Activated naive CD4-positive, alpha-beta T cell treated with anti-CD3 and anti-CD28 coated beads for 36 hours (primary cell): ENCODE measurements at places on chromosomes 1 and 21.

DNA sequence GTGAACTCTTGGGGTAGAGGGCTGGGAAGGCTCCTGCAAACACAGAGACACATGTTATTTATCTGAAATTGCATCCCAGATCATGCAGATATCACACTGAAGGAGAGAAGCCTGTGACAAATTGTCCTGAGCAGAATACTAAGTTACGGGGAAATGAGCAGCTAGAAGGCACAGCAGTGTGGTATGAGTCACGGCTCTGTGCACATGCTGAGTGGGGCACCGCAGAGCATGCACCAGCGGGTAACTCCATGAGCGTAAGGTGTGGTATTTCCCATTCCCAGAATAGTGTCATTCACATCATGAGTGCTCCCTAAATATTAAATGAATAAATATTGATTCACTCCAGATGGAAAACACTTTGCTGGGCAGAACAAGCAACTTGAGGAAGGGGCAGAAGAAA lies 21.3 kb upstream of the FCRL2 start:
- DNase-seq = no peak

GRCh38 chr1:75731881-75732280 lies 7.4 kb downstream of the ACADM start:
- no peak for DNase-seq

DNA sequence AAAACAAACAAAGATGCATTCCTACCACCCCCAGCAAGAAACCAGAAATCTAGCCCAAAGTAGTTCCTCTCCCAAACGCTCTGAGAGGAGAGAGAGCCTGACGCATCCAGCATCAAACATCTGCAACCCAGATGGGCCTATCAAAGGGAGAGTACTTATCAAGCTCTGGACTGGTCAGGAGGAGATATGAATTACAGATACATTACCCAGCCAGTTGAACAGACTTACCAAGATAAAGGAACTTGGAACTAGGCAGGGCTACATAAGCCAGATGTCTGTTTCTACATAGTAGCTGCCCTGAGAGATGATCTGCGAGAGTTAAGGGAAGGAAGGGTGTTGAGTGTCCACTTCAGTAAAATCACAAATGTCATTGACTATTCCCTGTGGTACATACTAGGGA lies 138.4 kb downstream of the PAPPA2 start:
- no peak for DNase-seq

DNA sequence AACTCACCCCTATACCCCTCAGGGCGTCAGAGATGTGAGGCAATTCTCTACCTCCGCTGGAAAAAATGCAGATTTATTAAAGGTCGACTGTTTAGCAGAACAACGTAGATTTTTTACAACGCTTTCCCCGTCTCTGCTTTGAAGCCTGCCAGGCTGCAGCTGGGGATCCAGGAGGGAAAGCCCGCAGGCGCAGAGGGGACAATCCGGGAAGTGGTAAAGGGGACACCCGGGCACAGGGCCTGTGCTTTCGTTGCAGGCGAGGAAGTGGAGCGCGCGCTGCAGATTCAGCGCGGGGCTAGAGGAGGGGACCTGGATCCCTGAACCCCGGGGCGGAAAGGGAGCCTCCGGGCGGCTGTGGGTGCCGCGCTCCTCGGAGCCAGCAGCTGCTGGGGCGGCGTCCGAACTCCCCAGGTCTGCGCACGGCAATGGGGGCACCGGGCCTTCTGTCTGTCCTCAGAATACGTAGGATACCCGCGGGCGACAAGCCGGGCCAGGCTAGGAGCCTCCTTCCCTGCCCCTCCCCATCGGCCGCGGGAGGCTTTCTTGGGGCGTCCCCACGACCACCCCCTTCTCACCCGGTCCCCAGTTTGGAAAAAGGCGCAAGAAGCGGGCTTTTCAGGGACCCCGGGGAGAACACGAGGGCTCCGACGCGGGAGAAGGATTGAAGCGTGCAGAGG lies 5.5 kb downstream of the SIM2 start:
- peak; percentile 49 for DNase-seq

DNA sequence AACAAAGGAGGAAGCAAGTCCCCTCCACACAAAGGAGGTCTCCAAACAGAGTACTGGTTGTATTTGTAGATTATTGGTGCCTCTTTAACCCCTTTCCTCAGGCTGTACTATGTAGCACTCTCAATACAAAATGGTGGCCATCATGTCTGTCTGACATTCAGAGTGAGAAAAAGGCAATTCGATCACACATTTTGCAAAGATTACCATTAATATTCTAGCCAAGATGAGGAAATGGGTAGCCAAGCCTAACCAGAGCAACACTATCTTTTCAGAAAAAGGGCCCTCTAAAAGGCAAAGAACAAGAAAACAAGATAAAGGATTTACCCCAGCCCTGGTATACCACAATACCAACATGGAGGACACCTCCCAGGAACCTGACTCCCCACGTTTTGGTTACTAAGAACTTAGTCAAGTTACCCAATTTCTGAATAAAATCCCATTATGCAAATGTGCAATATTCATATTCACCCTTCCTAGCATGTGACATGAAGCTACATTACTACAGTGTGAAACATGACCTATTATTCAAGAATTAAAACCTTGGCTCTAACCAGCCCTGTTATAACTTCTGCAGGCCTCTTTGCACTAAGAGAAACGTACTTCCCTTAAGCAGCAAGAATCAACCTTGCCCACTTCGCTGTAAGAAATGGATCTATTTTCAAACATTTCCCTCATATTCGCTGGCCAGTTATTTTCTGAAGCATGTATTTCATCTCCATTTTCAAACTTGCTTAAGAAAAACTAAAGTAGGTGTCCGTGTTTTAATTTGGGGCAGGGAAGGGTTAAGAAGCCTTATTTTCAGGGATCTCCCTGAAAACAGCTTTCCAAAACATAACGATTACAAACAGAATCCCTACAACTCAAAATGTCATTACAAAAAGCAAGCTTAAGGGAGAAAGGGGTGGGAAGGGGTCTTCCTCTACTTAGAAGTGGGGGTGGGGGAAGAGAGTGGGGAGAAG lies 2.1 kb downstream of the KDM5B start:
- peak; percentile 52 for DNase-seq

GRCh38 chr1:219173758-219174459 lies at the start of gene LYPLAL1:
Gene LYPLAL1, plus strand, starts transcription at chr1:219173878. Its CDS starts 13 bp downstream, at chr1:219173891.
- peak; percentile 86 for DNase-seq

- DNase-seq = no peak
Measured at GRCh38 chr1:98331243-98331642, 330.3 kb upstream of the SNX7 start.

DNA sequence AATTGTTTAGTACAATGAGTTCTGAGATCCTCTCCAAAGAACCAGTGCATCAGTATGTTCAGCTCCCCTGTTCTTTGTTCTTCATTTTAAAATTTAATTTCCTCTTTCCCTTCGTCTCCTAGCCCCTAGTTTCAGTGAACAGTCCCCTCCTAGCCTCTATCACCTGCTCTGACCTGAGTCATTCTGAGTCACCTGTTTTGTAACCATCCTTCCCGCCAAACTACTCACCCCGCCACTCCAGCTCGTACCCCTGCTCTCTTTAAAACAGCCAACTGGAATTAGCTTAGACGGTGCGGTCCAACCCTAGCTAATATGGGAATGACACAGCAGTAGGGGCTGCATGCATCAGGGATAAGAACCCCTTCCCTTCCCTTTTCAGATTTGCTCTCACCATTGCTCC lies 16.8 kb upstream of the ERVH48-1 start:
- DNase-seq = no peak

GRCh38 chr1:117537291-117537920 lies 68.4 kb upstream of the TENT5C start:
- no peak for DNase-seq

DNA sequence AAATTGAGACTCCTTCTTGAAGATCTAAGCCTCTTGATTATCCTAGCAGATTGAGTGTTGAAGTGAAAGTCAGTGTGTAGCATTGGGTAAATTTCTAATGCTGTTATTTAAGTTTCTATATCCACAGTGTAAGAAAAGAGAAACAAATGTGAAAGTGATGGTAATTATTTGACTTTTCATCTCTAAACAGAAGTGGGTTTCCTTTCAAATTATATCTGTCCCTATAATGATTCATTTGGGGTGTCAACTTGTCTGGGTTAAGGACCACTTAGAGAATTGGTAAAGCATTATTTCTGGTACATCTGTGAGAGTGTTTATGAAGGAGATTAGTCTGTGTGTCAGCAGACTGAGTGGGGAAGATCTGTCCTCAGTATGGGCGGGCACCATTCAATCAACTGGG lies 133.0 kb upstream of the HMCN1 start:
- no peak for DNase-seq

GRCh38 chr1:67792741-67793458 lies 40.4 kb downstream of the GNG12 start:
- no peak for DNase-seq

DNA sequence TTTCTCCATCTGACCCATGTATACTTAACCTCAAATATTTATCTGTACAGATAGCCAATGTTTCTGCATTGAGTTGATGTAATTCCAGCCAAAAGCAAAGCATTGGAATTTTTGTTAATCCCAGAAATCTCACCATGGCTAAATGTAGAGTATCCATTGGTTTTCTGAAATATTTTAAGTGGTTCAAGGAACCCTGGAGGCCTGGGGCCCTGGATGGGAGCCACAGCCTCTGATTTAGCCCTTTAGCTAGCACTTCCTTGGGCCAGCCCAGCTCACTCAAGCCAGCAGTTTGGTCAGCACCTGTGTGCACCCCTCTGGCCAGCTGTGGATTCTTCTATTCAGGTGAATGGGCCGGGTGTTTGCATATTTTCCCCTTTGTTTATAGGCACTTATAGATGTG lies 18.8 kb upstream of the EPS8L3 start:
- no peak for DNase-seq

- no peak for DNase-seq
Measured at GRCh38 chr1:77100875-77101274, 118.4 kb downstream of the PIGK start.

- no peak for DNase-seq
Measured at GRCh38 chr1:184865831-184866230, 108.5 kb downstream of the NIBAN1 start.

- no peak for DNase-seq
Measured at GRCh38 chr1:150765296-150765976, at the start of gene CTSS. Gene CTSS, minus strand, starts transcription at chr1:150765778. Its CDS starts 1,015 bp downstream, at chr1:150764763.

GRCh38 chr1:244552336-244552735 lies 91.3 kb downstream of the CATSPERE start:
- no peak for DNase-seq

DNA sequence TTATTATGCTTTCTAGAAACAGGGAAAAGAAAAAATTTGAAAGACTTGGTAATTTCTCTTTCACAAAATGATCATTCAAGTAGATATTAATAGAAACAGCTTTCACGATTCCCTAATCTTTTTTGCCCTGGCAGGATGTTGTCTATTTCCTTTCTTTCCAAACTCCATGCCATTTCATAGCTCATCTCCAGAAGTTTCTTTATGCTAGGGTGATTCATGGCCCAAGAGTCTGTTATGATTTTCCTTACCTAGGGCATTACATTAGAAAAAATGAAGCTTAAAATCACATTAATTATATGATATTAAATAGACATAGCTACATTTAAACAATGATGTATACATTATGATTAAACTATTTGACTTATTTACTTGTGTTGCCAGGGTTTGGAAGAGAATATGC lies 762.1 kb downstream of the LTN1 start:
- DNase-seq = no peak

DNA sequence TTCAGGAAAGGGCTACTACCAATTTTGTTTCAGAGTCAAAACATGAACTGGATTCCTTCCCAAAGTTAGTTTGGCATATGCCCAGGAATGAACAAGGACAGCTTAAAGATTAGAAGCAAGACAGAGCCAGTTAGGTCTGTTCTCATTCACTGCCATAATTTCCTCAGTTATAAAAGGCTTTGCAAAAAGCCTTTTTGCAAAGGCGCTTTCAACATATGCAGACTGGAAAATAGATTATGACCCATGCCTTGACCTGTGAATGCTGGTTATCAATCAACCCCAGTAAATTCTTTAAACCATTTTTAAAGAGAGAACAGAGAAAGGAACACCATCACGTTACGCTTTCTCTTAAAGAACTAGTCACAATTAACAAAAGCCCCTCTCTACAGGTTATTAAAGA lies 1.7 kb upstream of the FRRS1 start:
- DNase-seq = no peak

DNA sequence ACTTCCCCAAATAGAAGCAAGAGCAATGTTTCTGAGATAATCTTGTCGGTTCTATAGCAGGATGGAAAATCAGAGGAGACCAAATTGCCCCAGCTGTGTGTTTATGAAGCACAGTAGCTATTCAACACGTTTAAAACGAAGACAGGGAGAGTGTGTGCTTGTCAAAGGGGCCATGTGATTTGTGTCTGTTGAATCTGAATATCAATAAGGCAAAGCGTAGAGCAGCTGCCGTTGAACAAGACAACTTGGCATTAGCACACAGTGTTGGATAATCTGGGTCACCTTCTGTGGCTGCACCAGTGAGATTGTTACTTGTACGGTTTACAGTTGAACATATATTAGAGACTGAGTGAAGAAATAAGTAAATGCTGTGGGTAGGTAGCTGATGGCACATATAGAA lies 1.0 kb downstream of the CRB1 start:
- no peak for DNase-seq
